ENCODE measurements at places on chromosomes 2 and 18.
A peak's percentile ranks its signal among the peaks of the same experiment; 100 is the strongest.

- no peak overlapping the region for H3K4me3 ChIP-seq
- peaks cover 6% of the 10 kb centered on the region for H3K4me1 ChIP-seq
- H3K36me3 ChIP-seq: peaks cover 47% of the 10 kb centered on the region
- H3K27ac ChIP-seq: no peak overlapping the region
Measured at GRCh38 chr2:157760949-157761348, 115.2 kb downstream of the ACVR1 start.

- no peak overlapping the region for H3K27ac ChIP-seq
- no peak overlapping the region for H3K4me3 ChIP-seq
- DNase-seq: no peak
Measured at GRCh38 chr2:167935803-167936110, 311.6 kb downstream of the STK39 start.

DNA sequence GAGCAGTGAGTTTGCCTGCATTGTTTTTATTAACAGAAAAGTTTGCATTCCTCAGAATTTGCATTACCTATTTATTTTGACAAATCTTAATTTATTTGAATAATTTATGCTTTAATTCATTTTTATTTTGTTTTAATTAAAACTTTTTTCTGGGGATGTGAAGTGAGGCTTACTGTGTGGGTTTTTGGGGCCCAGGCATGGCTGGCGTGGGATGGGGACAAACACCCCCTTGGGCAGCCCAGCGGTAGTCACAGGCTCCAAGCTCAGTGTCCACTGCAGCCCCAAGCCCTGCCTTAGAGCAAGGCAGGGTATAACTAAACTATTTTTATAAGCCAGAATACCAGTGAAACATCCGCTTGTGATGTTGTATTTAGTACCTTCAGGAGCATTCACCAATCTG, 95.7 kb upstream of the PXDN start:
- no peaks in the 10 kb centered on the region for H3K36me3 ChIP-seq
- DNase-seq: no peak
- no peaks in the 10 kb centered on the region for H3K4me1 ChIP-seq
- H3K4me3 ChIP-seq: no peak overlapping the region
- no peaks in the 10 kb centered on the region for H3K27me3 ChIP-seq

DNA sequence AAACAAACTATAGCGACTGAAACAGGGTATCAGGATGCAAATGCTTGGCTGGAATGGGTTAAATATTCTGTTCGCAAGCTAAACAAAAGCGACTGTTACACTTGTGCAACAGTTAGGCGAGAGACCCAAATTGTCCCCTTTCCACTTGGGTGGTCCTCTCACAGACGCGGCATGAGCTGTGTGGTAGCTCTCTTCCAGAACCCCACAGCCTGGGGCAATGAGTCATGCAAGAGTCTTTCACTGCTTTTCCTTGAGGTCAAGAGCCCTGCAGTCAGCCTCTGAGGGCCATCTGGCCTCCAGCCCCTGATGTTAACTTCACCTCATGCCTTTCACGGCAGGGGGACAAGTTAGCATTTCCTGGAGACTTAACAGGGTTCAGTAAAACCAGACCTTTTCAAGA, 25.7 kb downstream of the SULT1C4 start:
- no peaks in the 10 kb centered on the region for H3K4me1 ChIP-seq
- no peaks in the 10 kb centered on the region for H3K36me3 ChIP-seq
- no peak overlapping the region for H3K4me3 ChIP-seq
- DNase-seq: no peak
- H3K27ac ChIP-seq: no peak overlapping the region

- peak overlapping the region; percentile 80 for H3K4me3 ChIP-seq
- H3K27me3 ChIP-seq: no peaks in the 10 kb centered on the region
- peak; percentile 78 for DNase-seq
- H3K36me3 ChIP-seq: peaks cover 31% of the 10 kb centered on the region
Measured at GRCh38 chr2:8457699-8458502, 224.0 kb upstream of the ID2 start.

DNA sequence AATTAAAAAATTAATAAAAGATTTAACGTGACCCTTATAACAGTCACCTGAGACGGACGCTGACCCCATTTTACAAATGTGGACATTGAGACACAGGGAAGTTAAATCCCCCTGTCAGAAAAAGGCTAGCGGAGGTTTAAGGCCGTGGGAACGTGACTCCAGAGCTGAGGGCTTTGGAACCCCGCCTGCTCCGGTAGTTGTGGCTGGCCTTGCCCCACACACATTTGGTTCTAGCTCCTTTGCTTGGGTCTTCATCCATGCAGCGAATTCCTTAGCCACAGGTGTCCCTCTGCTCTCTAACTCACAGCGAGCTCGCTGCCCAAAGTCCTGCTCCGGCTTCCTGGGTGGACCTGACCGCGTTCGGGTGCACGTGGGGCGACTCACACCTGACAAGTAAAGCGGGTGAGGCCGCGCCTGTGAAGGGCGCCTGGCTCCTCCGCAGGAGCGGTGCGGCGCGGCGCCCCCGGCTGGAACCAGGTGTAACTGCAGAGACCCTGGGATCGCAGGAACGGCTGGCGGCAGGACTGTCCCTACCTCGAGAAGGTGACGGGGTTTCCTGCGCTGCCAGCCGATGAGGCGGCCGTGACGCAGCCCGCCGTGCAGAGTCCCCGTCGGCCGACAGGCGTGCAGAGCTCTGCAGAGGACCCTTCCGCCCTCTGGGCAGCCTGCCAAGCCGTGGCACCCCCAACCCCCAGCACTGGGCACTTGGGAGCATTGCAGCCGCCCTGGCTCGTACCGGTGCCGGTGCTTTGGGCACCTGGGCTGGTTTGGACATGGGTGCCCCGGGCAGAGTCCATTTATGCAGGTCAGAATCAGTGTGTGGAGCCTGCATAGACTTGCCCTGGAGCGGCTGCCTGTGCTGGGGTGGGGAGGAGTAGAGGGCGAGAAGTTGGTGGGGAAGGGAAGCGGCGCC, 2.4 kb upstream of the PROC start:
- peaks cover 3% of the 10 kb centered on the region for H3K36me3 ChIP-seq
- peak; percentile 83 for DNase-seq
- H3K4me3 ChIP-seq: peak overlapping the region; percentile 75

- no peak overlapping the region for H3K27ac ChIP-seq
- no peaks in the 10 kb centered on the region for H3K27me3 ChIP-seq
- H3K4me3 ChIP-seq: no peak overlapping the region
- H3K36me3 ChIP-seq: peaks cover 60% of the 10 kb centered on the region
- DNase-seq: no peak
Measured at GRCh38 chr2:148696985-148697384, 52.4 kb downstream of the EPC2 start.

DNA sequence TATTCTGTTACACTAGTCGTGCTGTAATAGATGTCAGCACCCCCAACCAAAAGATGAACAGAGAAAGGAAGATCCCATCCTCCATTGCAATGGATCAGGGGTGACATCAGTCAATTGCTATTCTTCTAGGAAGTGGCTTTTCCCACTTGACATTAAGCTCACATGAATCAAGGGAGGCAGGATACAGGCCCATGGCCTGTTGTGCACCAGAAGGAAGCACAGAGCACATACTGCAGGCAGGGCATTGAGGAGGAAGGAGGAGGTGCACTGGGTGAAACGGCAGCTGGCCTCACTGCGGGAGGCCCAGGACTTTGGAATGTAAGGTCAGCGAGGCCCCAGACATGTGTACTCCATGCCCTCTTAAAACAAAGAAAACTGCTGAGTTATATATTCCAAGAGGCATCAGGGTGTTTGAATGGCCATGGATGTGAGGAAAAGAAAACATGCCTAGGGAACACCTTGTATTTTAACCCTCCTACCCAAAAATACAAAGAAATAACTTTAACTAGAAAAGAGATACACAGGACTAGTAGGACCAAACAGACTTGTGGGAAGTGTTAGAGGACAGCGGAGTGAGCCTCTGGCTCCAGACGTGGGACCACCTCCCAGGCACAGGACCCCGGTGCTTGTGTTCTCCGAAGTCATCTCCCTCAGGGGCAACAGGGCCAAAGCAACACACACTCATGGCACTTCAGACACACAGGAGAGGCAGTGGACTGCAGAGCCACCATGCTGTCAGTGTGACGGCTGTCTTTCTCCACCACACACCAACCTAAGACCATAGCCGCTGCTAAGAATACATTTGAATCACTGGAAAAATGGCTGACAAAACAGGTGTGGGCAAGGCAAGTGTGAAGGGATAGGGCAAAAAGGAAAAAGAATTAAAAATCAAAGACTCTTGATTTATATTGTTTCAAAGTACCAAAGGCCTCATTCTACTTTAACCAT, 51.4 kb upstream of the RIOK3 start:
- no peak overlapping the region for H3K4me3 ChIP-seq
- H3K36me3 ChIP-seq: no peaks in the 10 kb centered on the region
- H3K27ac ChIP-seq: no peak overlapping the region
- no peaks in the 10 kb centered on the region for H3K27me3 ChIP-seq

GRCh38 chr18:68431111-68431921, 283.6 kb downstream of the TMX3 start:
- no peak overlapping the region for H3K4me3 ChIP-seq
- no peak overlapping the region for H3K27ac ChIP-seq
- peaks cover 2% of the 10 kb centered on the region for H3K4me1 ChIP-seq
- peaks cover under 1% of the 10 kb centered on the region for H3K36me3 ChIP-seq
- H3K27me3 ChIP-seq: no peaks in the 10 kb centered on the region

- DNase-seq: no peak
- H3K27ac ChIP-seq: no peak overlapping the region
- H3K4me3 ChIP-seq: no peak overlapping the region
Measured at GRCh38 chr2:10148268-10148667, 25.7 kb downstream of the RRM2 start.

GRCh38 chr2:219495531-219496122, 3.1 kb upstream of the GMPPA start:
- H3K27me3 ChIP-seq: peaks cover 53% of the 10 kb centered on the region
- H3K27ac ChIP-seq: no peak overlapping the region
- peaks cover 38% of the 10 kb centered on the region for H3K4me1 ChIP-seq
- no peak overlapping the region for H3K4me3 ChIP-seq

DNA sequence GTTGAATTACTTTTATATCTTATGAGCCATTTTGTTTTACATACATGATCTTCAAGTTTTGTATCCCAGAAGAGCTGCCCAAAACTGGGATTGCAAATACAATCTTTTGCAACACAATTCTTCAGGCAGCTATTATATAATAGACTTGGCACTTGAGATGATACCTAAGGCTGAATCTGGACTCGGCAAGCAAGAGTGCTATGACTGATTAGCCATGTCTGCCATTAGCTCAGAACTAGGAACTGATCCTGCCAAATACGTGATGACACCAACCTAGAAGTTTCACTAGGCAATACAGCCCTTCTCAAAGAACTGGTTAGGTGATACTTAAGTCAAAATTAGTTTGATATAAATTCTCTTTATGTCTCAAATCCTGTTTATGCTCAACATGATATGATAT, 619.6 kb downstream of the CPS1 start:
- H3K27me3 ChIP-seq: no peaks in the 10 kb centered on the region
- H3K36me3 ChIP-seq: no peaks in the 10 kb centered on the region
- DNase-seq: no peak
- H3K4me3 ChIP-seq: no peak overlapping the region
- H3K4me1 ChIP-seq: no peaks in the 10 kb centered on the region
- no peak overlapping the region for H3K27ac ChIP-seq

- peak; percentile 27 for DNase-seq
- H3K4me3 ChIP-seq: peak overlapping the region; percentile 49
- peaks cover 11% of the 10 kb centered on the region for H3K4me1 ChIP-seq
Measured at GRCh38 chr2:206530727-206531126, 87.4 kb downstream of the ADAM23 start.

DNA sequence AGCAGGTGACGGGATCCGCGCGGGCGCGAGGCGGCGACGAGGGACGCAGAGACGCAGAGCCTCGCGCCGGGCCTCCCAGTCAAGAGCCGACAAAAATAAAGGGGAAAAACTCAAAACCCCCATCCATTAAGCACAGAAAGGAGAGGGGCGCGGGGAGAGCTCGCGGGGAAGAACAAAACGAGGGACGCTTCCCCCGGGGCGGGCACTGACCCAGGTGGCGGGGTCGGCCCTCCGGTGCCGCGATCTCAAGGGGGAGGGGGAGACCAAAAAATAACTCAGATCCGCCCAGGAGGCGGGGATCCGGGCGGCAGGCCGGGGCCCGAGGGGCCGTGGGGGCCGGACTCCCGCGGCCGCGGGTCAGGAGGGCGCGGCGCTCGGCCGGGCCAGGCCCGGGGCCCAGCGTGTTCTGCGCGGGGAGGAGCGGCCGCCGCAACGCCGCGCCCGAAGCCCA, 597 bp downstream of the RNF103 start:
- H3K27ac ChIP-seq: peak overlapping the region; percentile 96
- peak; percentile 60 for DNase-seq
- peaks cover 21% of the 10 kb centered on the region for H3K4me1 ChIP-seq
- peaks cover 22% of the 10 kb centered on the region for H3K36me3 ChIP-seq
- H3K4me3 ChIP-seq: peak overlapping the region; percentile 92

GRCh38 chr18:48997681-48997984, 46.9 kb upstream of the SMAD7 start:
- no peak overlapping the region for H3K4me3 ChIP-seq
- no peak overlapping the region for H3K27ac ChIP-seq
- H3K4me1 ChIP-seq: peaks cover 11% of the 10 kb centered on the region
- DNase-seq: no peak
- H3K36me3 ChIP-seq: no peaks in the 10 kb centered on the region
- H3K27me3 ChIP-seq: peaks cover 10% of the 10 kb centered on the region

DNA sequence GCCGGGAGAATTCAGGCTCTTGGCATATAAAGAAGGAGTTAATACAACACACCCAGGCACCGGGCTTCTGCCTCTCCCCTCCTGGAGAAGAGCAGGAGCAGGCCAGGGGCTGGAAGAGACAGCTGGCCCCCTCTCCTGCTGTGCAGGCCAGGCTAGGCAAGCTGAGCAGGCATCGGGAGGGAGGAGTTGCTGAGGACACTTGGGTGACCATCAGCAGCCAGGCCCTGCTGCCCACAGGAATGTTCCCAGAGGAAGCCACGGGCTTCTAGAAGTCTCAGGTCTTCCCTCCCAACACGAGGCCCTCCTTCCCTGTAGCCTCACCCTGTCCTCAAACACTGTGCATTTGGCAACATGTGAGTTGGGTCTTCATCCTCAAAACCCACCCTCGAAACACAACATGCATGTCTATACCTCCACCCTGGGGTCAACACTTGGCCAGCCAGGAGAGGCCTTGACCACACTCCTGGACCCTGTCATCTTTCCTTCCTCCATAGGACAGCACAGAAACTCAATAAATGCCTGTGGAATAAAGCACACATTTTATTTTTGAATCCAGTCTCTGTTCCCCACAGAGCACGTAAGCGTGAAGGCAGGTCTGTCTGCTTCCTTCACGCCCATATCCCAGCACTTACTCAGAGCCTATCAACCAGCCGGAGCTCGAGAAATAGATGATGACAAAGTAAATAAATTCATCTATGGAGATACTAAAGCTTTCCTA, 433.8 kb upstream of the ID2 start:
- H3K4me1 ChIP-seq: no peaks in the 10 kb centered on the region
- H3K27ac ChIP-seq: no peak overlapping the region
- no peak for DNase-seq
- H3K4me3 ChIP-seq: no peak overlapping the region
- H3K27me3 ChIP-seq: no peaks in the 10 kb centered on the region

DNA sequence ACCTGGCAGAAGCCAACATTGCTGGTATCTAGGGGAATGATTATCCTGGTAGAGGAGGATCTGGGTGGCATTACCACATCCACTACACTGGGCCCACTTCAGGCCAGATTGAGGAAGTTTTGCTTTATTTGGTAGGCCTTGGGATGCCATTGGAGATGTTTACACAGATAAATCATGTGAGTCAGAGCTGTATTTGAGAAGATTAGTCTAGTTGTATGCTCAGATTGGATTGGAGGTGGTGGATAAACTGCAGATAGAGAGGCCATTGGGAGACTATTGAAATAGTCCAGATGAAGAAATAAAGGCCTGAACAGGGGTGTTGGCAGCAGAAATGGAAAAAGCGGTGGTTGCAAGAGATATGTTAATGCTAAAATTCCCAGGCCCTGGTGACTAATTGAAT, 81.5 kb downstream of the EFEMP1 start:
- H3K27me3 ChIP-seq: no peaks in the 10 kb centered on the region
- H3K27ac ChIP-seq: no peak overlapping the region
- no peak overlapping the region for H3K4me3 ChIP-seq
- H3K4me1 ChIP-seq: no peaks in the 10 kb centered on the region

Data from activated CD8-positive, alpha-beta T cell treated with anti-CD3 and anti-CD28 coated beads, Interleukin-2, amount 10 ng/mL, durations not matched to agents 7 days and 5 days (primary cell).